K562 (cell line): ENCODE measurements at places on chromosomes 12 and 14. TPM values are rescaled to one million over a fixed set of nuclear protein-coding genes. Genes with fewer than 3 reads are reported as not detected.

- no peak for DNase-seq
Measured at GRCh38 chr12:92927055-92927435, 2.0 kb downstream of the EEA1 start.

GRCh38 chr14:81400852-81401251, 728 bp upstream of the STON2 start:
- DNase-seq: no peak

GRCh38 chr12:122035292-122035691, 13.6 kb downstream of the BCL7A start:
- DNase-seq: no peak

- no peak for DNase-seq
Measured at GRCh38 chr14:89190765-89191513, 226.1 kb downstream of the FOXN3 start.

DNA sequence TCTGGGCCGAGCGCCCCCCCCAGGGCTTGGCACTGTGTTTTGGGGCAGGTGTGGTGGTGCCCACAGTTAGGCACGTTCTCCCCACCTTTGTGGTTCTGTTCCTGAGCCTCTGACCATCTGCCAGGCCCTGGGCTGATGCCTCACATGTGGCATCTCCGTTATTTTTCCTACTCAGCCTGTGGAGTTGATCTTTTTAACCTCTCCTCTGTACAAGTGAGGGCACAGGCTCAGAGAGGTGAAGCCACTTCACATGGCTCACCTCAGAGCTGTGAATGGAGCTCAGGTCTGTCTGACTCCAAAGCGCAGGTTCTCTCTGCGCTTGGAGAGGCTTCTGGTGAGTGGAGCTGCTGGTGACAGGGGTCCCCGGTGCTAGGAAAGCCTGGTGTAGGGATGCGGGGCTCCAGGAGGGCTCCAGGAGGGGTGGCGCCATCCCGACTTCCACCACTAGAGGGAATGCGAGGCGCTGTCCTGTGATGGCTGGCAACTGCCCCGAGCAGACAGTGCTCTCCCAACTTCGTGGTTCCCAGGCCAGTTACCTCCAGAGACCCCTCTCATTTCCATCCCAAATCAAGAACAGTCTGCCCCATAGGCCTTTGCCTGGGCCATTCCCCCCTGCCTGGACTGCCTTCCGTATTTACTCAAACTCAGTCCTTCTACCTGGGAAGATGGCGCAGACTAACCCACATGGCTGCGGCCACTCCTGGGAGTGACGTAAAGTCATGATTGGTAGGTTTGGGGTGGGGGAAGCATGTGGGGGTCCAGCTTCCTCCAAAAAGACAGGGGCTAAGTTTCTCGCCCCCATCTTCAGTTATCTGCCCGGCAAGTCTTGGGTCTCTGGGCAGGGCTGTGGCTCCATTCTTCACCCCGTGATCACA, 9.9 kb downstream of the BCL7A start:
- peak; percentile 64 for DNase-seq

MYF5 gene
- total RNA-seq: not detected in 2 replicates

SPX gene
- total RNA-seq: 0.11 TPM in 2 replicates
